Muscle of leg (tissue), 16 donors: ENCODE measurements at places on chromosomes 1 and 21. TPM values are rescaled to one million over a fixed set of nuclear protein-coding genes. Genes with fewer than 3 reads are reported as not detected.

DNA sequence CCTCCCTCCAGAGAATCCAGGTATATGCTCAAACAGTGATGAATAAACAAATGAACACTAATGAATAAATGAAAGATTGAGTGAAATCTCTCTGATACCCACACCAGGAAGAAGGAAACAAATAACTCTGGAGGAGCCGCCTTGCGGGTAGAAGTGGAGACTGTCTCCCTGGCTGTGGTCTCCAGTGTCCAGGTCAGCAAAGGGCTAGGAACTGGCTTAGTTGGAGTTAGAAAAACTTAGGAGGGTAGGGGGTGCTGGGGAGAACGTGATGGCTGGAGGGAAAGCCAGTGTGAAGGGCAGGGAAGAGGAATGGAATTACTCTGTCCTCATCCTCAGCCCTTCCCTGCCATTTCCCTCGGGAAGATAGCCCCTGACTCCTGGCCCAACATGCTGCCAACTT lies 537 bp downstream of the RHBDL2 start:
- H3K27me3 ChIP-seq: no peaks in the 10 kb centered on the region
- no peaks in the 10 kb centered on the region for H3K36me3 ChIP-seq
- peaks cover 10% of the 10 kb centered on the region for H3K4me1 ChIP-seq
- no peak overlapping the region for H3K27ac ChIP-seq

GRCh38 chr21:17765207-17765606 lies 53.9 kb downstream of the C21orf91 start:
- no peaks in the 10 kb centered on the region for H3K36me3 ChIP-seq
- H3K27me3 ChIP-seq: no peaks in the 10 kb centered on the region
- no peak overlapping the region for H3K4me3 ChIP-seq
- no peaks in the 10 kb centered on the region for H3K4me1 ChIP-seq
- DNase-seq: no peak
- H3K27ac ChIP-seq: no peak overlapping the region

GRCh38 chr1:183734543-183735036 lies 70.3 kb upstream of the RGL1 start:
- H3K4me3 ChIP-seq: no peak overlapping the region
- DNase-seq: peak; percentile 95
- H3K27me3 ChIP-seq: no peaks in the 10 kb centered on the region
- peaks cover 25% of the 10 kb centered on the region for H3K4me1 ChIP-seq

DNA sequence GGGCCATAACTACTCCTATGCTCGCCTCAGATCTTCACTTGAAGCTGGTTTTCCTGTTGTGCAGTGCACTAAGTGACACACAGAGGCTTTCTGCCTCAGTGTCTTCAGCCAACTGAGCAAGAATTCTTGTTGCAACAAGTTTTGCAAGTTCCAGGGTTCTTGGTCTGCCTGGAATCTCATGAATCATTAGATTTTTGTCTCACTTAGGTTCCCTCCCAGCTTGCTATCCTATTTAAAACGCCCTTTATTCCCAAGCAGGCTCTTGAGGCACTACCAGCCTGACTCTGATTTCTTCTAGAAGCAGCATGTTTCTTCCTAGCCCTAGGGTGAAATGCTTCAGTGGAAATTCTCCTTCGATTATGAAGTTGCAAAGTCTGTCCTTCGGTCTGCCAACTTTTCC lies 158.8 kb downstream of the C1orf21 start:
- no peak overlapping the region for H3K27ac ChIP-seq
- H3K36me3 ChIP-seq: peaks cover 2% of the 10 kb centered on the region
- no peaks in the 10 kb centered on the region for H3K27me3 ChIP-seq
- DNase-seq: no peak
- no peak overlapping the region for H3K4me3 ChIP-seq

- peaks cover 3% of the 10 kb centered on the region for H3K36me3 ChIP-seq
- peaks cover 42% of the 10 kb centered on the region for H3K4me1 ChIP-seq
- peak; percentile 66 for DNase-seq
- no peaks in the 10 kb centered on the region for H3K27me3 ChIP-seq
Measured at GRCh38 chr1:1889847-1890505, 911 bp downstream of the GNB1 start.

GRCh38 chr1:229205854-229206253 lies 65.1 kb upstream of the RAB4A start:
- H3K36me3 ChIP-seq: no peaks in the 10 kb centered on the region
- H3K27ac ChIP-seq: peak overlapping the region; percentile 20
- H3K4me1 ChIP-seq: peaks cover 26% of the 10 kb centered on the region
- DNase-seq: no peak

- no peak for DNase-seq
- H3K27ac ChIP-seq: no peak overlapping the region
- H3K4me1 ChIP-seq: no peaks in the 10 kb centered on the region
- H3K27me3 ChIP-seq: peaks cover 2% of the 10 kb centered on the region
- H3K36me3 ChIP-seq: no peaks in the 10 kb centered on the region
Measured at GRCh38 chr1:1283821-1284220, 3.6 kb downstream of the SCNN1D start.

GRCh38 chr1:12037486-12038355 lies 18.4 kb downstream of the MIIP start:
- no peak for DNase-seq
- H3K36me3 ChIP-seq: no peaks in the 10 kb centered on the region
- peaks cover 11% of the 10 kb centered on the region for H3K4me1 ChIP-seq
- H3K4me3 ChIP-seq: no peak overlapping the region
- no peaks in the 10 kb centered on the region for H3K27me3 ChIP-seq

GRCh38 chr1:81305997-81306452 lies 494.7 kb upstream of the ADGRL2 start:
- no peaks in the 10 kb centered on the region for H3K4me1 ChIP-seq
- H3K36me3 ChIP-seq: no peaks in the 10 kb centered on the region
- H3K27me3 ChIP-seq: no peaks in the 10 kb centered on the region
- peak; percentile 93 for DNase-seq
- peak overlapping the region; percentile 45 for H3K27ac ChIP-seq
- H3K4me3 ChIP-seq: peak overlapping the region; percentile 52

- no peak overlapping the region for H3K4me3 ChIP-seq
- no peak for DNase-seq
- no peaks in the 10 kb centered on the region for H3K36me3 ChIP-seq
- no peak overlapping the region for H3K27ac ChIP-seq
- H3K27me3 ChIP-seq: no peaks in the 10 kb centered on the region
Measured at GRCh38 chr1:116024626-116025025, 48.3 kb downstream of the SLC22A15 start.

- H3K27me3 ChIP-seq: peaks cover 48% of the 10 kb centered on the region
- H3K36me3 ChIP-seq: no peaks in the 10 kb centered on the region
Measured at GRCh38 chr1:3012456-3013291, 8.6 kb upstream of the ACTRT2 start.

DNA sequence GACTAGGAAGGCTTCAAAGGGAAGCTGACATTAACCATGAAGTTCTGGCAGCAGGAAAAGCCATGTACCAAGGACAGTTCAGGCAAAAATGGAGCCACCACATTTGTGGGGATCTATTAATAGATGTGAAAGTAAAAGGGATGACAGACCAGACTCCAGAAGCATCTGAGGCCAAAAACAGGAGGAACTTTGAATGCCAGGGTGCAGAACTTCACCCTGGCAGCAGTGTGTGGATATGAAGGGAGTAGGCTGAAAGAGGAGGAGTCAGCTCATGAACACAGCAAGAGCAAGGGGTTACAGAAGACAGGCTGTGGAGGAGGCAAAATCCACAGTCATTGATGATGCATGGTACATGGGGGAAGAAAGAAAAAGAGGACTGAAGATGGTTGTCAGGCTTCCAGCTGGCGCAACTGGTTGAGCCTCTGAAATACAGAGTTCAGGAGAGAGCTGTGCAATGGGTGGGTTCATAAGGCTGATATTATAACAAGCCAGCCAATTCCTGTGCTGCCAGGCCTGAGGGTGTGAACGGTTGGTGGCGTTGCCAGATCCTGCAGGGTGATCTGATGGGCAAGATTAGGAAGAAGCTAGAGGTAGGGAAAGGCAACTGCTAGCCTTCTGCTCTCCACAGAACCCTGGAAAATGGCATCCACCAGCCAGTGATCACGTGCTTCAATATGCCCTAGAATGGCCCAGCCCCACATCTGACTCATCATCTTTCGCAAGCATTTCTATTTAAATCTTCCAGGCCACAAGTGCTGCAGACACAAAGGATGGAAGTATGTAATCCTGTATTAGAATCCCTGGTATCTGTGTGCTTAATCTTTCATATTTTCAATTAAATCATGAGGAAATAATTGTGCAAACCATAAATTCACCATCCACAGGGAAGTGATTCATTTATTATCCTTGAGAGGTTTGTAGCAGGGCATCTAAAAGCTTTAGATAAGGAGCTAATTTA lies 81.9 kb downstream of the SLC25A24 start:
- H3K27ac ChIP-seq: no peak overlapping the region
- H3K4me1 ChIP-seq: peaks cover 12% of the 10 kb centered on the region
- DNase-seq: no peak
- peaks cover 6% of the 10 kb centered on the region for H3K27me3 ChIP-seq
- no peaks in the 10 kb centered on the region for H3K36me3 ChIP-seq

- no peaks in the 10 kb centered on the region for H3K36me3 ChIP-seq
- no peak for DNase-seq
- H3K4me3 ChIP-seq: no peak overlapping the region
Measured at GRCh38 chr1:232134365-232134764, 495.6 kb downstream of the SIPA1L2 start.

DNA sequence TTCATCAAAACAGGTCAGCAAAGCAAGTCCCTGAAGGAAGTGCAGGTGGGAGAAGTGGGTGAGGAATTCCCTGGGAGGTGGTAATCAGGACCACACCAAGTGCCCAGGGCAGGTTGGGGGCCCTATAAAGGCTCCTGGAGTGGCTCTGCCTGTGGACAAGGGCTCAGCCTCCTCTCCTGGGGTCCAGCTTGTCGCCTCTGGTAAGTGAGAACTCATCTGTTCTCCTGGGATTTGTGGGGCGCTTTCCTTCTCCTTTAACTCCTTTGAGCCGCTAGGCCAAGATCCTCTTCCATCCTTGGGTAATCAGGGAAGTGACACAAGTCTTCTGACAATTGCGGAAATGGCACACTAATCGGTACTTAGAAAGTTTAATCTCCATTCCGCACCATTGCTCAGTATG lies at the start of gene SPRR4:
TSS of gene SPRR4 (plus strand) at position 154 of the 400 bp plus-strand sequence. CDS start 1,243 bp downstream, outside the sequence.
- H3K27ac ChIP-seq: no peak within 1 kb of the TSS
- H3K27me3 ChIP-seq: no peaks in the 10 kb centered on the region
- no peaks in the 10 kb centered on the region for H3K36me3 ChIP-seq
- DNase-seq: no peak
- H3K4me3 ChIP-seq: no peak within 1 kb of the TSS

DNA sequence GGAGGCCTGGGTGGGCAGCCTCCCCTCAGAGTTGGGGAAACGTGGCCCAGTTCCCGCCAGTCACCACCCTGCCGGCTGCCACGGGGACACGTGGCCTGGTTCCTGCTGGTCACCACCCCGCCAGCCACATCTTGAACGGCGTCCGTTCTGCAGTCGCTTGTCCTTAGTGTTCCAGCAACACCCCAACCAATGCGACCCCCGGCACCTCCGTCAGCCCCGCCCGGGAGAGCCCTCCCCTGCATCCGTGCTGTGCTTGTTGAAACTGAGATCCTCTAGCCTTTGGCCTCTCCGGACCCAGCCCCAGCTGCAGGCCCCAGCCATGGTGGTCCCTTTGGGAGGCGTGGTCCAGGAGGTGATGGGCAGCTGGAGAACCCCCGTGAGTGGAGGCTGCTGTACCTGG lies 18.7 kb downstream of the PRKCZ start:
- H3K27ac ChIP-seq: no peak overlapping the region
- H3K4me3 ChIP-seq: no peak overlapping the region
- H3K4me1 ChIP-seq: peaks cover 17% of the 10 kb centered on the region

GRCh38 chr1:160117709-160118183 lies 2.2 kb downstream of the ATP1A2 start:
- H3K4me3 ChIP-seq: peak overlapping the region; percentile 50
- H3K27me3 ChIP-seq: no peaks in the 10 kb centered on the region
- H3K4me1 ChIP-seq: peaks cover 62% of the 10 kb centered on the region
- peak overlapping the region; percentile 20 for H3K27ac ChIP-seq
- H3K36me3 ChIP-seq: peaks cover 12% of the 10 kb centered on the region

GRCh38 chr1:52403566-52404115 lies 582 bp downstream of the ORC1 start:
- peaks cover 6% of the 10 kb centered on the region for H3K4me1 ChIP-seq
- peak overlapping the region; percentile 78 for H3K4me3 ChIP-seq
- no peaks in the 10 kb centered on the region for H3K27me3 ChIP-seq
- DNase-seq: peak; percentile 51
- peak overlapping the region; percentile 39 for H3K27ac ChIP-seq
- peaks cover 18% of the 10 kb centered on the region for H3K36me3 ChIP-seq

- H3K4me3 ChIP-seq: no peak overlapping the region
- no peak overlapping the region for H3K27ac ChIP-seq
- no peaks in the 10 kb centered on the region for H3K36me3 ChIP-seq
- DNase-seq: peak; percentile 30
- no peaks in the 10 kb centered on the region for H3K27me3 ChIP-seq
Measured at GRCh38 chr1:230572121-230573105, 69.9 kb upstream of the COG2 start.

DNA sequence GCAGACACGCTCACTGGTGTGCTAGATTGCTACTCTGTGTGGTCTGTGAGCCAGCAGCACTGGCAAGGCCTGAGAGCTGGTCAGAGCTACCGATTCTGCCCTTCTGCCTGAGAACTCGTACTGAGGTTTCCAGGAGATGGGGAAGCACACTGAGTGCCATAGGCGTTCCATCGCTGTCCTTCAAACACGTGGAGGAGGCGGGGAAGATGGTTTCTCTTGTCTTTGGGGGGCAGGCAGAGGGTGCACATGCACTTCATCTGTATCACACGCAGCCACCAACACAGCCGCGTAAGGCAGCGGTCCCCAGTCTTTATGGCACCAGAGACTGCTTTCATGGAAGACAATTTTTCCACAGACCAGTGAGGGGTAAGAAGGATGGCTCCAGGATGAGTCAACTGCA lies 23.8 kb upstream of the MX1 start:
- H3K4me1 ChIP-seq: no peaks in the 10 kb centered on the region
- peaks cover 15% of the 10 kb centered on the region for H3K36me3 ChIP-seq
- peaks cover 7% of the 10 kb centered on the region for H3K27me3 ChIP-seq
- DNase-seq: no peak
- H3K27ac ChIP-seq: no peak overlapping the region

DNA sequence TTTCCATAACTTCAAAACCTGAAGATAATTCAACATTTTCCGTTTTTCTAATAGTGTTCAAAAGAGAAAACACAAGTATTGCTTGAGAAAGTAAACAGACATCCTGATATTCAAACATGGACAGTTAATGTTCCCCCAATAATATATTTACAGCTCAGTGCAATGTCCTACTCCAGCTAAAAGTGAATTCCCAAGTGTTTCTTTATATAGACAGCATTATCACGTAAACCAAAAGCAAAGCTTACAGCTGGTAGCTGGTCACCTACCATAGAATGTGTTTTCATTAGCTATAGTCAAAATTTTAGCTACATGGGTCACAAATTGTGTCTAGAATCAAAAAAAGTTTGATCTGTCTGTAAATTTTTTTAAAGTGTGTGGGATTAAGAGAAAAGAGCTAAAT lies 34.9 kb downstream of the WLS start:
- peaks cover 3% of the 10 kb centered on the region for H3K36me3 ChIP-seq
- H3K27me3 ChIP-seq: no peaks in the 10 kb centered on the region
- H3K27ac ChIP-seq: peak overlapping the region; percentile 26

GRCh38 chr1:196143602-196144342 lies 464.5 kb downstream of the KCNT2 start:
- no peaks in the 10 kb centered on the region for H3K27me3 ChIP-seq
- no peak overlapping the region for H3K27ac ChIP-seq
- DNase-seq: no peak

The PYHIN1 gene
- total RNA-seq: 0.22 TPM

The RGS8 gene
- total RNA-seq: 0.04 TPM

The MROH9 gene
- total RNA-seq: 0.09 TPM

The RIIAD1 gene
- total RNA-seq: 2.7 TPM

The LCE2A gene
- total RNA-seq: not detected

The IL22RA1 gene
- not detected for total RNA-seq

The LCE1F gene
- not detected for total RNA-seq

The C1orf94 gene
- total RNA-seq: not detected

The NGF gene
- 3.2 TPM for total RNA-seq

The TRPM2 gene
- 0.89 TPM for total RNA-seq

The CYP4X1 gene
- 3.0 TPM for total RNA-seq

The OR2T2 gene
- total RNA-seq: not detected

The SCMH1 gene
- total RNA-seq: 26.9 TPM

The KIF2C gene
- total RNA-seq: 9.2 TPM

The JAM2 gene
- total RNA-seq: 18.7 TPM

The CBS gene
- 2.7 TPM for total RNA-seq
